Substantia nigra (tissue), 51 donors: ENCODE measurements at places on chromosomes 7 and 10.

GRCh38 chr7:37191797-37192196, 256.9 kb downstream of the ELMO1 start:
- DNase-seq, result no peak

GRCh38 chr10:35561715-35562114, 43.4 kb upstream of the GJD4 start:
- DNase-seq, result peak; percentile 68

GRCh38 chr10:103510791-103511752, 17.6 kb downstream of the NEURL1 start:
- no peak for DNase-seq

GRCh38 chr10:97464226-97464625, 18.3 kb downstream of the ZDHHC16 start:
- no peak for DNase-seq

DNA sequence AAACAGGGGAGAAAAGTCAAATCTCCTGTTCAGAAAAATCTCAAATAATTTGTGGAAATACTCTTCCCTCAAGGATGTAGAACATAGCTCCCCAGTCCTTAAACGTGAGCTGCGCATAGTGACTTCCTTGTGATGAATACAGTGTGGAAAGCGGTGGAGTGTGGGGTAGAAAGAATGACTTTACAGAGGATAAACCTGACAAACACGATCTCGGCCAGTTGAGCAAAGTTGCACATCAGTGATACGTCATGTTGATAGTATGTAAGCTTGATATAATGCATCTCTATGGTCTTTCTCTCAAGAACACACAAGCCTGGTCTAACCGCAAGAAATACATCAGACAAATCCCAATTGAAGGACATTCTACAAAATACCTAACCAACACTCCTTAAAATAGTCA, 32.0 kb upstream of the ZCCHC24 start:
- no peak for DNase-seq

DNA sequence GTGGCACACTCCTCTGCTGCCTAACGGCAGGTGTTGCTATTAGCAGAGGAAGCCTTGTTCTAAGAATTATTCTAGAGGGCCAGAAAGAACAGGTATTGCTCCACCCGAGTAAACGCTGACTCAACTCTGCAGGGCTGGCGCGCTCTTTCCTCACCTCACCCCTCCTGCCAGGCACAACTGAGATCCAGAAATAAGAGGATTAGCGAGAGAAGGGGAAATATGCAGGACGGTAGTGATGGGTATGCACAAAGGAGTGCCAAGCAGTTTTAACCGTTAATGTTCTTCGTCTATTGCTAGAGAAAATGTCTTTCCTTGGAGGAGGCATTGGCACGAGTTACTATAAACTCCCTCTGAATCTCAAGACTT, 369 bp upstream of the SCIN start:
- no peak for DNase-seq

DNA sequence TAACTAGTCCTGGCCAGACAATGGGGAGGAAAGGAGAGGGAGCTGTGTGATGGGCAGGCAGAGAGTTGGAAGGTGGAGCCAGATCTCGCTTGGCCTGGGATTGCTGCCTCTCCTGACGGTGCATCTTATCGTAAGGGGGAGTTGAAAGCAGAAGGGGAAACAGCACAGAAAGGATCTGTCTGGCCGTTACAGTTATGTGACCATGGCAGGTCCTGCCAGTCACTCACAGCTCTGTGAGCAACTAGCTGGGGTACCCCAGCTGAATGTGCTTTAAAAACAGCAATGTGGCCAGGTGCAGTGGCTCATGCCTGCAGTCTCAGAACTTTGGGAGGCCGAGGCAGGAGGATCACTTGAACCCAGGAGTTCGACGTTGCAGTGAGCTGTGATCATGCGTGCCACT, 8.1 kb downstream of the BLVRA start:
- no peak for DNase-seq

- DNase-seq, result no peak
Observed at GRCh38 chr7:84304407-84304806, 109.8 kb upstream of the SEMA3A start.

DNA sequence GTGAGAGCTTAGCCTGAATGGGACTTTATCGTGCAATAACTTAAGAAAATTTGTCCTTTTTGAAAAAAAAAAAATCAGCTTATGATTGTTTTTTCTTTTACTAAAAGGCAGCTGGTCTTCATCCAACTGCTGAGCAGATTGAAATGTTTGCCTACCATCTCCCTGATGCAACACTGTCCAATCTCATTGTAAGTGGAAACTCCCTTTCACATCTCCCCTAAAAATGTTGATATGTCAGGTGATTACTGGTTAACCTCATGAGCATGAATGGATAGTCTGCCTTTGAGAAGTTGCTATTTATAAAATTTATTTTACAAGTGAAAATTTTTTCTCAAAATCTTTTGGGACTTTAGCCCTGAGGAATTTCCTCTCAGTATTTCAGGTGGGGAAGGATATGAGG, 17.8 kb upstream of the HKDC1 start:
- DNase-seq, result no peak

- no peak for DNase-seq
Observed at GRCh38 chr7:1920266-1920681, 250.2 kb downstream of the ELFN1 start.

- no peak for DNase-seq
Observed at GRCh38 chr10:100970076-100970913, 991 bp downstream of the SEMA4G start.

- no peak for DNase-seq
Observed at GRCh38 chr10:28242555-28243204, 60.2 kb downstream of the MPP7 start.

GRCh38 chr10:88938039-88938438, 14.5 kb downstream of the ACTA2 start:
- DNase-seq, result no peak

- no peak for DNase-seq
Observed at GRCh38 chr10:97921581-97922021, 72.0 kb downstream of the GOLGA7B start.
